Epithelial cell of alveolus of lung (primary cell): ENCODE measurements at places on chromosomes 2 and 18. TPM values are rescaled to one million over a fixed set of nuclear protein-coding genes. Genes with fewer than 3 reads are reported as not detected.

PLEK gene
- total RNA-seq, result not detected in 2 replicates

DTNA gene
- total RNA-seq, result 6.6 and 10.2 TPM in 2 replicates

REG3A gene
- not detected in 2 replicates for total RNA-seq

KIF5C gene
- 0.24 and 2.1 TPM in 2 replicates for total RNA-seq

ZNF396 gene
- 0.78 and 1.4 TPM in 2 replicates for total RNA-seq

ALPP gene
- not detected in 2 replicates for total RNA-seq

IL1A gene
- 0.24 and 14.7 TPM in 2 replicates for total RNA-seq

CCT7 gene
- 246 and 405 TPM in 2 replicates for total RNA-seq
